Right hindlimb (tissue), 1 donor: ENCODE measurements at places on chromosomes 7 and 10.

DNA sequence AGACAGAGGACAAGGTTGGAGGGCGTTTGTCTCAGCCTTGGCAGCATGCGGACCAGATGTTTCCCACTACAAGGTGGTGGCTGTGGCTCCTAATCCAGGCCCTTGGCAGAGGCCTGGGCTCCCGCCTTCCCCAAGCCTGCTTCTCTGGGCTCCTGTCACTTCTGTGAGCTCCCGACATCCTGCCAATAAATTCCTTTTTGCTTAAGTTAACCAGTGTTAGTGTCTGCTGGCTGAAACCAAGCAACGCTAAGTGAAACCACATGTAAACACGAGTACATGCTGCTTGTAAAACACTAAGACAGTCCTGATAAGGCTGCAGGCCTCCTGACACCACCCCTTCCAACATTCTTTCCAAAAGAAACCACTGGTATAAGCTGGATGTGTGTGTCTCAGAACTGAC is 263.6 kb upstream of the ZMIZ1 start:
- peak; percentile 90 for DNase-seq

DNA sequence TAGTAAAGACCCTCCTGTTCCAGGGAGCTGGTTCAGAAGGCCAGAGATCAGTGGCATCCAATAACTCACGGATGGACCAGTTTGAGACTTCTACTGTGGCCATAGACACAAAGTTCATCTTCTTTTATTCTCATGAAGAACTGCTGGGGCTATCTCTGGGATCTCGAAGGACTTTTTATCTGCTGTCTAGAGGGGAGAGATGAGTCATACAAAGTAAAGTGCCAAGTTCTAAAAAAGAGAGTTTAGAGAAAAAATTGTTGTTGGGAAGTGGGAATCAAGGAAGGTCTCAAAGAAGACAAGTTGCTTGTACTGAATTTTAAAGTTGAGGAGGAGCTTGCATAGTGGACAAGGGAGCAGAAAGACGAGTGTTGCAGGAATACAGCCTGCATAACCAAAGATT is 8.0 kb upstream of the FAM221A start:
- no peak for DNase-seq

DNA sequence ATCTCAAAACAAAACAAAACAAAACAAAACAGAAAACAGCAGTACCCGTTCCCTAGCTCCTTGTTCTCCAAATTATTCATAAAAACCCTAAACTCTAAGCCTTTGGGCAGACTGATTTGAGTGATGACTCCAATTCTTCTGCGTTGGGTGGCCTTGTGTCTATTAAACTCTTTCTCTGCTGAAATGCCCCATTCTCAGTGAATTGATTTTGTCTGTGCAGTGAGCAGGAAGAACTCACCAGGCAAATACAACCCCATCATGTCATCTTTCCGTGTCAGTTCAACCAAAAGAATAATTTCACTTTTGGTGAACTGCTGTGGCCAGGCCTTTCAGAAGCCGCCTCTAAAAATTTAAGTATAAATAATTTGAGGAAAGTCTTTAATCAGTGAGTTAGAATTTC is 18.5 kb upstream of the TSPAN13 start:
- DNase-seq, result no peak

GRCh38 chr7:23742051-23742450 is 32.0 kb downstream of the STK31 start:
- no peak for DNase-seq

DNA sequence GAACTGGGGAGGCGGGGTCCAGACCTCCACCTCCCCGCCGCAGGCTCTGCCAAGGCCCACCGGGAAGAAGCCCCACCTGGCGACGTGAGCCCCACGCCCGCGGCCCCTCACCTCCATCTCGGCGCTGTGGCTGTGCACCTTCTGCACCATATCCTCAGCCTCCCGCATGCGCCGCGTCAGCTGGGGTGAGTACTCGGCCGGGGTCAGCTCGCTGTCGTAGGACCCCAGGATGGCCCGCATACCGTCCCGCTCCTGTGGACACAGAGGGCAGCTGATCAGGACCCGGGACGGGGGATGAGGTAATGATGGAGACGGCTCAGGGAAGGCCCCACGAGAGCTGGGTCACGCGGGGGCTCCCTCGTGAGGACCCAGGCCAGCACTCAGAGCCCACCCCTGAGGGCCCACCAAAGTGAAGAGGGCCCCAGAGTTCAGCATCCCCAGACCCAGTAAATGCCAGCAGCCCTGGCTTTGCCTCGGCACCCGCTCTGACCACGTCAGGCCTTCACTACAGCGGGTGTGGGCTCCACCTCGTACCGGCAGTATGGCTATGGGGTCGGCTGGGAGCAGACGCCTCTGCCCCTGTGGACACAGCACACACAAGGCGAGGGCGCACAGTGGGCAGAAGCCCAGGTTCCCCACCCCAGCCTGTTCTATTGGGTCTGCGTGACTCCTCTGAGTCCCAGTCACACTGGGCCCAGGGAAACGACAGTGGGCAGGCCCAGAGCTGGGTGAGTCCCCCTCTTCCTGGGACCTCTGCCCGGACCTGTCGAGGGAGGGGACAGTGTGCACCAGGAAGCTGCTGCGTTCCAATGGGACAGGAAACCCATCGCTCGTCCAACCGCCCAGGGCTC is 218.1 kb downstream of the MAD1L1 start:
- DNase-seq, result peak; percentile 18

DNA sequence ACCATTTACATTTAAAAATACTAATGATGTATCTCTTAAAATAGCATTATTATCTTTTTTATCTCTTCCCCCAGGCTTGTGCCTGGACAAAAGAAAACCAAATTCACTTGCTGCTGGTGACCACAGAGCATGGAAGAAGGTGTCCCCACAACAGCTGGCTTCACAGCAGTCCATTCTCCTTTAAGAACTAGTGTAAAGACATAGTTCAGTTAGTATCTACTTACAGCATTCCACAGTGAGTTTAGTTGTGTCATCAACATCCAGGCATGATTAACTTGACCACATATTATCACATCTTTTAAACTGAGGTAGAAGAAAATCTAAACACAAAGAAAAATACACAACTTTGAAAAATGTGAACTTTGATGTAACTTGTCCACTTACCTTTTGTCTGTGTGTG is 55.0 kb downstream of the LRRC17 start:
- no peak for DNase-seq

DNA sequence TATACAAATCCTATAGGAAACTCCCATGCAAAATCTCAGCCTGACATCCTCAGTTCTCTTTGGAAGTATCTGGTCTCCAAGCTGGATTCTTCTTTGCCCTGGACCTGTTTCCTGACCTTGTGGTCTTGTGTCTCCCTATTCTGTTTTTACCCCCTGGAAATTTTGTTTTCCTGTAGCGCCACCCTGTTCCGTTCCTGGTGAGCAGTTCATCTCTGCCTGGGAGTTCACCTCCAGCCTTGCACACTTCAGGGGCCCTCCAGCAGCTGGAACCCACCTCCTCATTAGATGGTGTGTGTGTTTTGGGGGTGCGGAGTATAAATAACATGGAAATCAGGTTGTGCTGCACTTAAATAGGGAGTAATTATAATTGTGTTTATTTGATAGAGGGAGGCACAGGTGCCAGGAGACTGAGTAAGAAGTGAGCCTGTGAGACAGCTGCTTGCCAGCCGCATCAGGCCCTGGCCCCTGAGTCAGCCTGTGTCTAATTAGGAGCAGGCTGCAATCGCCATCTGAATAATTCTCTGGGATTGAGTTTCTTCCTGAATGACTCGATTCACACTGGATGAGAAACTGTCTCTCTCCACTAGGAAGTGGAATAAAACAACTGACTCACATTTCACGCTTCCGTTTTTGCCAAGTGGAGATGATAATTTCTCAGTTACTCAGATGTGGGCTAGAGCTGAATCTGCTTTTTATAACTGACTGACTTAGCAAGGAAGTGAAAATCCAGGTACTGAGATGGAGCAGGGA is 69.4 kb upstream of the HECTD2 start:
- peak; percentile 70 for DNase-seq

GRCh38 chr7:156380261-156380660 is 260.3 kb upstream of the RNF32 start:
- DNase-seq, result no peak

DNA sequence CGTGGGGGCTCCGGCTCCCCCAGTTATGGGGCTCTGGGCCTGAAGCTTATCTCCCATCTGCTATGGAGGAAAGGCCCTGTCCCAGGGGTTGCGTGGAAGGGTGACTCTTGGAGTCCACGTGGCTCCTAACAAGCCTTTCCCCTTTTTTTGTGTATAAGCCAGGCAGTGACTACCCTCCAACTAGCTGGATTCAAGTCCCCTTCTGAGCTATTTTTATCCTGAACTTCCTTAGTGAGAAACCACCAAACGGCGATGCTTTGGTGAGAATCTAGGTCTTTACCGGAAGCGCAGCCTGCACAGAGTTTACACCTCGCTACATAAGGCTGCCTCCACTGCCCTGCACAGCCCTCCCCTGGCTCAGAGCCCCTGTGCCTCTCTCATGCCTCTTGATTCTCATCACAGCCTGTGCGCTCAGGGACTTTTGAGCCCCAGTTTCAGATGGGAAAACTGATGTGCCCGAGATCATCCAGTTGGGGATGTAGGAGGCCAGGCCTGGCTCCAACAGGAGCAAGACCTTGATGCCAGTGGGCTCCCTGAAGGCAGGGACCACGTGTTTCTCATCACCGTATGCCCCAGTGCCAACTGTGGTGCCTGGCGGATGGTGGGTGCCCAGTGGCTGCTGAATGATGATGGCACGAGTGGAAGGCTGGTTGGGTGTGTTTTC is 102.3 kb upstream of the PPIF start:
- DNase-seq, result no peak

GRCh38 chr10:102072673-102073527 is 7.8 kb downstream of the HPS6 start:
- peak; percentile 73 for DNase-seq

DNA sequence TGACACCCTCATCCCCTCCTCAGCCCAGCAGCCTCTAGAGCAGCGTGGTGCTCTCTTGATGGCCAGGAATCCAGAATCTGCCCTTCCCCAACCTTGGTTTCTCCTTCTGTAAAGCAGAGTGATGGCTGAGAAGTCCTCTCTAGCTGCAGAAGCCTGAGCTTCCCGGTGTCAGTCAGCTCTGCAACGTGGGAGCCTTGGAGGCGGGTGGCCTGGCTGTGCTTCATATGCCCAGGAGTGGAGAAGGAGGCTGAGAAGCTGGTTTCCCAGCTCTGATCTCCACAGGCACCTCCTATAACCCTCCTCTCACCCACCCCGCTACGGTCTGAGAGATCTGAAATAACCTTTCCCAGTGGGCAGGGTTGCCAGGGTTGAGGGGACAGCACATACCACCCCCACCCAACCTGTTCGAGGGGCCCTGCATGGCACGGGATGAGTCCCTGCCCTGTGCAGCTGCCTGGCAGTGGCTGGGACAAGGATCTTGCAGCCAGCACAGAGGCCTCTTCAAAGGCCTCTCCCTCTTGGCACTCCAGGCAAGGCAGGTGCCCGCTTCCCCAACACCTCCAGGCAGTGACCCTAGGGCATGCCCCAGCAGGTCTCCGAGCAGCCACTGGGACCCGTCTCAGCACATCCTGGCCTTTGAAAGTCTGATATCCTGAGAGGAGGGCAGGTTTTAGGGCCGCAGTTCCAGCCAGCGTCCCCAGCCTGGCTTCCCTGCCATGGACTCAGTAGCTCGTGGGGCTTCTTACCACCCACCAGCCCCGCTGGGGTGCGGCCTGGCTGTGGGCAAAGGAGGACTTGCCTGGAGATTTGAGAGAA is 18.3 kb upstream of the SLC29A3 start:
- DNase-seq, result no peak

GRCh38 chr10:17128261-17128660 is 1.4 kb downstream of the CUBN start:
- no peak for DNase-seq

DNA sequence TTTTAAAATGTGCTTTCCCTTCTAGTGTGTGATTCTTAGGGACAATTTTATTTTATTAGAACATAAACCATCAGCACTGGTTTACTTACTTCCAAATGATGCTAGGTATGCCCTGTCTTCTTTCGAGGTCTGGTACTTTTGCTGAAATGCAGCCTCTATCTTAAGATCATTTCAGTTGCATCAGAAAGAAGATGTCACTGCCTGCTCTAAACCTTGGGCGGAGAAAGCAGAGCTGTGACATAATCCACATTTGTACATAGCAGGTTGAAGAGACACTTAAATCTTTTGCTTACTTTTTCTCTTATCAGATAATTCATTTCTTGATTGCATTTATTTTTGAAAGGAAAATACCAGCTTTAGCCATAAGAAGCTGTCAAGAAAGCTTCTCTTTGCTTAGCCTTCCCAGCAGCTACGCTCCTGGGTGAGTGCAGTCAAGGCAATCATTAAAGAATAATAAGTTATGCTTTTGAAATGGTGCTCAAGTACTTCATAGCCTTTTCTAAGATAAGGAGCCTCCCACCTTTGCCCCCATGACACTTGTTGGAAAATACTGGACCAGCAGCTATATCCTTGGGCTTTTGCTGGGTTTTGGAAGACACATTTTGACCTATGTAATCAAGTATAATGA is 108.4 kb upstream of the SAMD8 start:
- no peak for DNase-seq

DNA sequence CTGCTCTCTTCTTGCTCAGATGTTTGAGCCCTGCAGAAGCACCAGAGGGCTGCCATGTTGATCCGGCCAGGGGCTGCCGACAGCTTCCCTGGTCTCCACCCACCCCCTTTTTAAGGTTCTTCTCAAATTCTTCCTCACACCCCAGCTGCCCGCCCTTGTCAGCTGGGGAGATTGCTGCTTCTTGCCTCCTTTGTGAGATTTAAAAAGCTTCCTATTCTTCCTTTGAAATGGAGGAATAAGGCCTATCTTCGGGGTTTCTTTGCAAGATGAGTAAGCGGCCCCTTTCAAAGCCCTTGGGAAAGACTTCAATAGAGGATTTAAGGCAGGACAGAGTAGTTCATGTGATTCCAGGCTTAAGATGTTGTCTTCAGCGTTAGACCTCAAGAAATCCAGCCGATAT is 211.9 kb upstream of the SHH start:
- DNase-seq, result no peak

- DNase-seq, result no peak
Measured at GRCh38 chr7:158776474-158776873, 52.8 kb downstream of the ESYT2 start.

DNA sequence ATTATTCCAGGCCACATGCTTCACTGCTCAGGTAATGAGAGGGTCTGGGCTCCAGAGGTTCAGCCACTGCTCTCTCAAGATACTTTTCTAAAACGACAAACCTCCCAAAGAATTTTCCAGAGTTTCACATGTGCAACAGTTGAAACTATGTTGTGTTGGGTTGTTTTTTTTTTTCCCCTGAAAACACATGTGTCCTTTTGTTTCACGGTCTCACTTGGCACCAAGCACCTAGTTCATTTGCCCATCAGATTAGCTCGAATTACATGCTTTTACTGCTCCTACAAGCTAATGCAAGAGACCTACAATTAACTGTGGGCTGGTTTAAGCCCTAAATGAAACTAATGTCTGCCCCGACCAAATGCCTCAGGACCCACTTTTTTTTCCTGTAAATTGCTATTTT is 313.3 kb downstream of the FGFR2 start:
- DNase-seq, result no peak

DNA sequence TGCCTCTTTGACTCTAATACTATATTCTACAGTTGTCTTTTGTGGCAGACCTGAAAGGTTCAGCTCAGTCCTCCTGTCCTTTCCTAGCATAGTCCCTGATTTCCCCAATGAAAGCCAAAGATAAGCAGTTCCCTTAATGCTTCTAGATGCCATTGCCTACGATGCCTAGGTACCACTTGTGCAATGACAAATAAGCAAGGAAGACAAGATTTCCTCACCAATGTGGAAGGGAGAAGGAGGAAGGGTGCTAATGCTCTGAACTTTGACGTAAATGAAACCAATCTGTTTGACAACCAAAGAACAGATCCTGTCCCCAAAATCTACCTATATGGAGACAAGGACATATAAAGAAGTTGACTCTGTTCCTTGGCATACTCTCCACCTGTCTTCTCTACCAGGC is 393.3 kb downstream of the KCNMA1 start:
- DNase-seq, result no peak
